ENCODE measurements at places on chromosomes 4 and X.

DNA sequence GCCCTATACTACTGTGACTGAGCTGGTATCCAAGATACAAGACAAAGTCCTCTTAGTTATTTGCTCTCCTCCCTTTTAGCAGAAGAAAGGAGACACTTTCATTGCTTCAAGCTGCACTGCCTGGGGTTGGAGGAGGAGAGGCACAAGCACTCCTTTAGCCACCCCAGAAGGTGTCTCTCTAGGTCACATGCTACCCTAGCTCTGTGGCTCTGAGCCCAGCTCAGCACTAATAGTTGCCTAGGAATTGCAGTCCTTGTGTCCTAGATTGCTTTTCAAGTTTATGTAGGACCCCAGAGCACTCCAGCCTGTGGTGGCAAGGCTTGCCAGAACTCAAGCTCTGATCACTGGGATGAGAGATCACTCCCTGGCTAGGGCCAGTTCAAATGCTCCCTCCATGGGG is 24.4 kb upstream of the LHFPL1 start:
- DNase-seq = no peak

DNA sequence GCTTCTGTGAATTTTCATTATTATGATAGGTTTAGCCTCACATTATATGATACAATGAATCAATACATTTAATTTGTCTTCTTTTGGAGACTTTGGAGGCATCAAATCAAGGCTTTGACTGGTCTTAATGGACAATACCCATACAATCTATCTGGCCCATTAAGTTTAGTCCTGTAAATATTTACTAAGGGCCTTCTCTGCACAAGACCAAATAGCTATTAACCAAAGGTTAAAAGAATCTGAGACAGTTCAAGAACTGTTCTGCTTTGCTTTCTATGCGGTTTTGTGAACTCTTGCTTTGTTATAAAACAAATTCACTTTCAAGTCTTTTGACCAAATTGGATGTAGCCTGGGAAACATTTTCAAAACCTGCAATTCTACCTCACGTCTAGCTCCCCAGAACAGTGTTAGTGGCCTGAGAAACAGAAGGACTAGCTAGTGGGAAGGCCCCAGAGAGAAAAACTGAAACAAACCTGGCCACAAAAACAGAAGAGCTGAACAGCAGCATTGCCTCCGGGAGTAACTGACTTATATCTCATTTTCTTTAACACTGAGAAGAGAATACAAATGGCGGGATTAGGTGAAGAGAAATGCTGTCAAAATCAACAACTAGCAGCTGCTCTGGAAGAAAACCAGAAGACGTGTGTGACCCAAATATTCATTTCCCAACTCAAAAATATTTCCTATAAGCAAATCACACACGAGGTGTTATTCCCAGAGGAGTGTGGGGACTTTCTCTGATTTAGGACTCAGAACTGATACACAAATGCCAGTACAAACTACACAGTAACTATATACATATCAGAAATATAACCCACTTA is 548 bp downstream of the TLR1 start:
- no peak for DNase-seq

GRCh38 chr4:88743696-88744095 is 46.1 kb upstream of the NAP1L5 start:
- no peak for DNase-seq

DNA sequence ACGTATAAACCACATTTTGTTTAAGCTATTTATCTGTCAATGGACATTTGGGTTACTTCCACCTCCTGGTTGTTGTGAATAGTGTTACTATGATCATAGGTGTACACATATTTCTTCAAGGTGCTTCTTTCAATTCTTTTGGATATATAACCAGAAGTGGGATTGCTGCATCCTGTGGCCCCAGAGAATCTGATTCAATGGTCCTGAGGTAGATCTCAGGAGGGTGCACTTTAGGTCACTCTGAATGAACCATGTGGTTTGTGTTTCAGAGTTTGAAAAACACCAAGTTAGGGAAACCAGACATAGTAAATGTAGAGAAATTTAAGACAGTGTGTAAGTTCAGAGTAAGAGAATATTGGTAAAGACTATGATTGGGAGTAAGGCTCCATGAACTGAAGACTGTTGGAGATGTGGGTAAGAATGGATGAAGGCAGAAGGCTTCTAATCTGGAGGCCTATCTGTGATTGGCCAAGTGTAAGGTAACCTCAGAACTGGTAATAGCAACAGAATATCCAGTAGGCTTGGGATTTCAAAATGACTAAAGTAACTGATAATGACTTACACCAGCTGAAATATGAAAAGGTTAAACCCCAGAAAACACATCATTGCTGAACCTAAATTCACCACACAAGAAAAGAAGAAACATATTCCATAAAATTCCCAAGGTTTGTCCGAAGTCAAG is 236.9 kb downstream of the CAMK2D start:
- DNase-seq = no peak

- DNase-seq = no peak
Observed at GRCh38 chr4:89685690-89686089, 151.3 kb downstream of the SNCA start.

GRCh38 chrX:69137371-69138117 is 27.7 kb downstream of the PJA1 start:
- DNase-seq = no peak

- no peak for DNase-seq
Observed at GRCh38 chr4:164904336-164904735, 27.4 kb downstream of the APELA start.

- DNase-seq = no peak
Observed at GRCh38 chr4:84631573-84631972, 48.6 kb downstream of the CDS1 start.

- no peak for DNase-seq
Observed at GRCh38 chr4:167383291-167383690, 149.0 kb upstream of the SPOCK3 start.
